ENCODE measurements at places on chromosomes 11 and 22.

DNA sequence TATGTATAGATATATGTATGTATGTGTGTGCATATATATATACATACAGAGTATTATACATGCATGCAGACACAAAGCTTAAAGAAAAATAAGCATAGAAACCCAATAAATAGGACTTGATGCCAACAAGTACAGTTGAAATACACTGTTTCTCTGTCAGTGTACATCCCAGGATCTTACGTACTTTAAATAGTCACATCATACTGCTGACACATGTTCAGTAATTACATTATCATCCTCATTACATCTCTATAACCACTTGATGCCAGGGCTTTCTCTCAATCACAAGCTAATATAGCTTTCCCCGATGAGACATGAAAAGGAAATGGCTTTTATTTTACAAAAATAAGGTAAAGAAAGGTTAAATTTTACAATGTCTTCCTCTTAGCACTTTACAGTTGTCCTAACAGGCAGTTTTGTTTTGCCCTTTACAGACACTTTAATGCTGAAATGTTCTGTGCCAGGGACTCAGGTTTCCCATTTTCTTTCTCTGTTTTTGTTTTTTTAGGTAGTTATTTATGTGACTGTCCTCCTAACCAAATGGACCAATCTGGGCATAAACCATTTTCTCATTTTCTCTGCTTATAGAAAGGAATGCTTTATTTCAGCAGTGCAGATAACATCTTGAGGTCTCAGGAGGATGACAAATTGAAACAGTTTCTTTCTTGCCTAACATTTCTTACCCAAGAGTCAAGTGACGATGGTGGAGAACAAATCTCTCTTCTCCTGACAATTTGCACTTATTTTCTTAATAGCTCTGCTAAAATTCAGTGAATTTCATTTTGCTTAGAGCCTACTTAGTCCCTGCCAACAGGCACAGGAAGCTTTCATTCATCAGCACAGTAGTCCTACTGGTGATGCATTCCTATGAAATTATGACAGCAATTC, 350.2 kb downstream of the TTC28 start:
- DNase-seq = no peak

DNA sequence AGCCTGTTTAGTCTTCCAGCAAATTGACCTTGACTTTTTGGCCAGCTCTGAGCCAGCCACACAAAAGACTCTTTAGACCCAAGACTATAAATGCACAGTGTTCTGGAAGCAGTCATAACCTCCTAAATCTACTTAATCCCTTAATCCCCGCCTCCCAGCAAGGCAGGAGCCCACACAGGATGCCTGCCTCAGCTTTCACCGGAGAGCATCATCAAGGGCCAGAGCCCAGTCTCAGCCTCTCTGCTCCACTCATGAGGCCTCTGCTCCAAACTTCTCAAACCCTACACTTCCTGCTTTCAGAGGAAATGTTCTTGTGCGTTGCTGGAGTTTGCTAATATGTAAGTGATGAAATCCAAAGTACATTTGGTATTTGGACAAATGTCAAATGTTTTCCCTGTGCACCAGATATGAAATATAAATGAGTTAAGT, 57.9 kb upstream of the FSHB start:
- no peak for DNase-seq

DNA sequence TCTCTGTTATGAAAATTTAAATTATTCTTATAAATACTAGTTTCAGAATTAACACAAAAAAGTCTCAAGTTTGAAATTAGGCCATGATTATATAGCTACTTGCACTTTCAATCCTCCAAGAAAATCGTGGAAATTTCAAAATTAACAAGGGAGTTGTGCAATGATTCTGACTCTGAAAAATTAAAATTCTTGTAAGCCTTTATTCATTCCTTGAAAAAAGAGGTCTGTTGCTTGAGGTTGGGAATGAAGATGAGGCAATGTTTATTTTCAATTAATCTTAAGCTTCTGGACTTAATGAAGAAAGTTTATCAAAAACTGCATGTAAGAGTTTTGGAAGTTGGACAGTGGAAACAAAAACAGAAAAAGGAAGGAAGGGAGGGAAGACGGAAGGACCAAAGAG, 128.2 kb upstream of the FIBIN start:
- DNase-seq = no peak

DNA sequence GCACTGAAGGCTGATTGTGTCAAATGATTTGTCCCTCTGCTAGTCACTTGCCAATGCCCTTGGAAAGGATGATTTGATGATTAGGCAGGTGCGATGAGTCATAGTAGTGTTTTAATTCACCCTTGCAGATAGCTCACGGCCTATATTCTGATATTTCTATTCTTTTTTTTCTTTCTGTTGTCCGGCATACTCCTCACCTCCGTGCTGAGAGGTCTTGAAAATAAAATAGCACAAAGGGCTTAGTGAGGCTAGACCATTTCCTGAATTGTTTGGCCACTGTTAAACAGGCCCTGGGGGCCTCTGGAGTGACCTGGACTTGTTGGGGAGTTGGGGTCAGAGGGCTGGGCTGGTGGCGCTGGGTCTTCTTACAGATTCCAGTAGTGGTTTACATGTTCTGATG, 99.8 kb downstream of the ZBTB16 start:
- no peak for DNase-seq

GRCh38 chr11:79265756-79266322, 175.0 kb downstream of the TENM4 start:
- no peak for DNase-seq

DNA sequence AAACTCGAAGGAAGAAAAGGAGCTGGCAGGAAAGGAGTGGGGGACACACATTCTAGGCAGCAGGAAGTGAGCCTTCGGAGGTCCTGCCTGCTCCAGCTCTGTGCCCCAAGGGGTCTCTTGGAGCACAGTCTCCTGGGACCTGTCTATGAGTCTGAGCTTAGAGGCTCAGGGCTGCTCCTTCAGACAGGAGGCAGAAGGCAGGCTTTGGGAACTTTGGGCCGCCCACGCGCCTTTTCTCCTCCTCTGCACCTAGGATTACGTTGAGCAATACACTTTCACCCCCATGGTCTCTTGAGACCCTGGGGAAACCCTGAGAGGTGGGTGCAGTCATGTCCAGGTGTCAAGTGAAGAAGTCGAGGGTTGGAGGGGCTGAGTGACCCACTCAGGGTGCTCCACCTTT, 965 bp downstream of the TCN2 start:
- DNase-seq = no peak

DNA sequence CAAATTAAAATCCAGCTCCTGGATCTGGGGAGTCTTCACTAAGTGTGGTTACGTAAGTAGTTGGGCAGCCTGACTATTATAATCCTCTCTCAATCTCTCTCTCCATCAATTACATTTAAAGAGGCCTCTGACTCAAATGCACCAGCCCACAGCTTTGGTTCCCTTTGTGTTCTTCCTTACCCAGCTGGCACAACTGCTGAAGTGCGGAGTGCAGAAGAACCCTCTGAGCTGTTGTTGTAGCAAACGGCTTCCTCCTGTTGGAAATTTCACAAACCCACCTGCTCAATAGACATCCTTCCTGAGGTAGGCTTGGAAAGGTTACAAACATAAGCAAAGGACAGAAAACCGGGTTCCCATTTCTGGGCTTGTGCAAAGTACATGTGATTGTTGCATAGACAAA, 17.0 kb upstream of the SORL1 start:
- no peak for DNase-seq

DNA sequence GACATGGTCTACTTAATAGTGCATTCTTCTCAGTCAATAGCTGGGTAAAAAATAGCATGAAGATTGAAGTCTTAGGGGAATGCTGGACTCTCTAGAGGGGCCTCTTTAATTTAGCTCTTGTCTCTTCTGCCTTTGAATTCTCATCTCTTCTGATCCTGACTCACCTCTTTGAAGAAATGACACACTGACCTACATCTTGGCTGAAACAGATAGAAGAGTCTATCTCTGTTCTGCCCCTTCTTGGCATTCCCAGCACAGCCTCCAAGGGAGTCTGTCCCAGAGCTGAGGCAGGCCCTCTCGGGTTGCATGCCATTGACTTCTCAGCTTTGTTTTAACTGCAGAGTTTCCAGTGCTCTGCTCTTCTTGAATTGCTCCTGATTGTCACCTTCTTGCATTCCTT, 55.7 kb downstream of the PTPRJ start:
- no peak for DNase-seq

- no peak for DNase-seq
These were observed 204.2 kb downstream of the GRM5 start for GRCh38 chr11:88861618-88862017.
